ENCODE measurements at places on chromosomes 13 and 19.

DNA sequence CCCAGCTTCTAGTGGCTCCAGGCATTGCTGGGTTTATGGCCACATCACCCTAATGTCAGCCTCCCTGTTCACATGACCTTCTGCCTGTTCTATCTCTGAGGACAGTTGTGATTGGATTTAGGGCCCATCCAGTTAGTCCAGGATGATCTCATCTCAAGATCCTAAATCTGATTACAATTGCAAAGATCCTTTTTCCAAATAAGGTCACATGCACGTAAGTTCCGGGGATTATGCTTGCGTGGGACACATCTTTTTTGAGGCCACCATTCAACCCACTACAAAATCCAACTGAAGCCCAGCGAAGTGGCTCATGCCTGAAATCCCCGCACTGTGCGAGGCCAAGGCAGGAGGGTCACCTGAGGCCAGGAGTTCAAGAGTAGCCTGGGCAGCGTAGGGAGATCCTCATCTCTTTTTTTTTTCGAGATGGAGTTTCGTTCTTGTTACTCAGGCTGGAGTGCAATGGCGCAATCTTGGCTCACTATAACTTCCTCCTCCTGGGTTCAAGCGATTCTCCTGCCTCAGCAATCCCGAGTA lies 12.3 kb downstream of the PLD3 start:
- no peak for DNase-seq

DNA sequence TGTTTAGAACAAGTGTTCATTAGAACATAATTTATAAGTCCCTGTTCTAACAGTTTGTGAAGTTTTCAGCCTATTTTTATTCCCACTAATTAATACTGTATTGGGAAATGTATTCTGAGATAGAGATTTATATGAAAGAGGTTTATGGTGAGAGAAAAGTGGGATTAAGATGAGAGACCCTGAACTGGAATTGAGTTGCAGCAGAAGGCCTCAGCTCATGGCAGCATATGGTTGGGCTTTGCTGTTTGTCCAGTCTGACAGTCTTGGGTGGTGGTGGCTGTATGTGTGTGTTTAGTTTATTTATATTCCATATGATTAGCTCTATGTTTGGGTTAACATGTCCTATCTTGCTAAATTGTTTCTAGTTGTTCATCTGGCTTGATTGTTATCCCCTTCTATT lies 575.1 kb downstream of the SLITRK5 start:
- no peak for DNase-seq

DNA sequence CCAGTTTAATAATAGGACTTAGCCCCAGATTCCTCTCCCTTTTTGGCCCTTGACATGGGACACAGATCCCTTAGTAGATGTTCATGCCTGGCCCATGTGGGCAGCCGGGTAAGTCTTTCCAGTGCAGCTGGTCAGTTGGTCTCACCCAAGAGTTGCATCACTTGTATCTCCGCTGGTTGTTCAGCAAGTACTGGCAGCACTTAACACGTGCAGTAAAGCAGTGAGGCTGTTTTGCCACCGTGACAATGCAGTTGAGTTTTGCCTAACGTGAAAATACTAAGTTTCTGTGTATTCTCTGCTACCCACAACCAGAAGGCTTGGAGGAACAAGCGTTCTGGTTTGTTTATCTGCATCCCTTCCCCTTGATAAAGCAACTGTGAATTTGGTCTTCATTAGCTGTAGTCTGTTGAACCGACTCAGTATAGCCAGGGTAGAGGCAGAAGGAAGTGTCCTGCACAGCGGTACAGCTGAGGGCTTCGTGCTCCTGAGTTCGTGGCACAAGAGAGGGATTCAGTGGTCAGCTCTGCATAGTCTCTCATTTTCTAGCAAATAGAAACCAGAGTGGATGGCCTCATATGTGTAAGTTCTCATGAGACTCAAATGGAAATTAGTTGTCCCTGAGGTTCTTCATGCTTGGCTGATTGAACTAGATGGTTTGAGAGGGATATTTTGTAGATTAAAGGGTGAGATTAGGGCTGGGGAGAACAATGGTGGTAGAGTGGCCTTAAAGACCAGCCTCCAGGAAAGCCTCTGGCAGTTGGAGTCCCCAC lies 50.3 kb downstream of the ARHGEF7 start:
- no peak for DNase-seq

GRCh38 chr13:114130837-114131582 lies 1.4 kb downstream of the RASA3 start:
- peak; percentile 50 for DNase-seq

- DNase-seq = no peak
Observed at GRCh38 chr13:20945952-20946383, 43.4 kb upstream of the XPO4 start.

DNA sequence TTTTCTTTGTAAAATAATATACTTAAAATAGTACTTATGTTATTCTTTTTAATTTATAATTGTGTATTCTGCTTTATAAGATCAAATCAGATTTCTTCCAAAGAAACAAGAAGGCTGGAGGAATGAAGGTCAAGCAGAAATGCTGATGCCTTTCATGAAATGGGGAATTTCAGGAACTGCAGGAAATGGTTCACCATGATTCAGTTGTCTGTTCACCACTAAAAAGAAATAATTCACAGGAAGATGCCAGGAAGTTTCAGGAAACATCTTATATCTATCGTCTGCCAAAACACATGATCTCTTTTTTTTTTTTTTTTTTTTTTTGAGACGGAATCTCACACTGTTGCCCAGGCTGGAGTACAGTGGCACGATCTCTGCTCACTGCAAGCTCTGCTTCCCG lies 15.7 kb upstream of the SCEL start:
- no peak for DNase-seq

DNA sequence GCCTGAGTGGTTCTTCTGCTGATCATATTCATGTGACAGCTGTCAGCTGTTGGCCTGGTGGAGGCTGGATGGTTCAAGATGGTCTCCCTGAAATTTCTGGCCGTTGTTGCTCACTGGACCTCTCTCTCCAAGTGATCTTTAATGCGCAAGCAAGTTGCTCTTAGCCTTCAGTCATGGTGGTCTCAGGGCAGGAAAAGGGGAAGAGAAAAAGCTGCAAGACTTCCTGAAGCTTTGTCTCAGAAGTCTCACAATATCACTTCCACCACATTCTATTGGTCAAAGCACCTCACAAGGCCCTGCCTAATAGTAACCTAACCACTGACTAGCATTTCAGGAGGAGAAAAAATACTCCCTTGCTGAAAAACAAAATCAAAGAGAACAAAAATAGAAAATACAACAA lies 1.6 kb upstream of the ZNF567 start:
- no peak for DNase-seq

GRCh38 chr19:17079710-17080439 lies 4.3 kb downstream of the MYO9B start:
- DNase-seq = peak; percentile 70

DNA sequence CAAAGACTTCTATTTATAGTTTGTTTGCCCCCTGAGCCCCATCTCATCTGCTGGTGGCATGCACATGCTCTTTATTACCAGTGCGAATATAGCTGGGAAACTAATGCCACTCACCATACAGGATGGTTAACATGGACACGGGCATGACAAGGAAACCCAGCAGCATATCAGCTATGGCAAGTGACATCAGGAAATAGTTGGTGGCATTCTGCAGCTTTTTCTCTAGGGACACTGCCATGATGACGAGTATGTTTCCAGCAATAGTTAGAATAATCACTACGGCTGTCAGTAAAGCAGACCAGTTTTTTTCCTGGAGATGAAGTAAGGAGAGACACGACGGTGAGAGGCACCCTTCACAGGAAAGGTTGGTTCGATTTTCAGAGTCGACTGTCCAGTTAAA lies 1.5 kb downstream of the HTR2A start:
- no peak for DNase-seq

GRCh38 chr19:47681936-47682335 lies 31.3 kb upstream of the EHD2 start:
- DNase-seq = no peak

DNA sequence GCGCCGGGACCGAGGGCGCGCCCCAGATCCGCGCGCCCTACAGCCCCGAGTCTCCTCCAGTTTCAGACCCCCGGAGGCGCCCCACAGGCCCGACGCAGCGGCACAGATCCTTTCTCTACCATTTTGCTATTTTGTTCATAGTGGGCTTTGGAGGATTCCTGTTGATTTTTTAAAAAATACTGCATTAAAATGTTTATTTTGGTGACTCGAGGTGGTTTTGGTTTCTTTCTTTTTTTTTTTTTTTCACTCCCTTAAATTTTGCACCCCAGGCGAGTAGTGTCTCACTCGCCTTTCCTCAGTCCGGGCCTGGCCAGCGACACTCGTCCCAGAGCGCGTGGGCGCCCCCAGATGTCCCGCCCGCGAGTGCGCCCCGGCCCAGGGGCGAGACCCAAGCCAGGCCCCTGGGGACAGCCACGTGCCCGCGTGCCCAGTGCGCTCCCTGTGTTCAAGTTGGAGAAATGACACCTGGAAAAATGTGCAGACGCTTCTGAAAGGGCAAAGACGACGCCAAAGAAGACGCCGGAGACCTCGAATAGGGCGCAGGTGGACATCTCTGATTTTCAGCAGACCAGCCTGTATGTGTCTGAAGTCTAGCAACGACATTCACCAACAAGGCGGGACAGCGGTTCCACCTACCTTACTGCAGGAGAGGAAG lies 471 bp upstream of the INSR start:
- no peak for DNase-seq

DNA sequence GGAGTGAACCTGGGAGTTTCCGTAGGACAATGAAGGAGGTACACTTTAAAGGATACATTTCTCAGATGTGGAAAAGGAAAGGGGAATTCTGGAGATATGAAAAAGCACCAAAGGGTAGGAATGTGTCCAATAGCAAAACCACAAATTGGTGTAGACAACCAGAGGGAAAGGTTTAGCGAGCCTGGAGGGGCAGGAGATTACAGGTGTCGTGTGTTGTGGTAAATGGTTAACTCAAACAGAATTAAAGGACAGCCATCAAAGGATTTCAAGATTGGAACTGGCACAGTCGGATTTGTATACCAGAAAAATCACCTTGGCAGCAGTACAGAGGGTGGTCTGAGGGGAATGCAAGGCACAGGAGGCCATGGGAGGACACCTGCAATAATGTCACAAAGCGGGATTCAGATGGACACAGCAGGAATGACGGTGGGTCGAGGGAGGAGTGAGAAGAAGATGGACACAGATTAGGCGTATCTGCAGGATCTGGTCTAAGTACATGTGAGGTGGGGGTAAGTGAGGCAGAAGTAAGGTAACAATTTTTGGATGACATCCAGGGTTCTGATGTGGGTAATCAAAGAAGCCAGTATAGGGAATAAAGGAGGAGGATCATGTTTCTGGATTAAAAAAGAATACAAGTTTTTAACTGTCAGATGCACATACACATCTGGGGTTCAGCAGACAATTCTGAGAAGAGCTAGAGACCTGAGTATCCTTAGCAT lies 361.6 kb downstream of the KLF12 start:
- DNase-seq = no peak

DNA sequence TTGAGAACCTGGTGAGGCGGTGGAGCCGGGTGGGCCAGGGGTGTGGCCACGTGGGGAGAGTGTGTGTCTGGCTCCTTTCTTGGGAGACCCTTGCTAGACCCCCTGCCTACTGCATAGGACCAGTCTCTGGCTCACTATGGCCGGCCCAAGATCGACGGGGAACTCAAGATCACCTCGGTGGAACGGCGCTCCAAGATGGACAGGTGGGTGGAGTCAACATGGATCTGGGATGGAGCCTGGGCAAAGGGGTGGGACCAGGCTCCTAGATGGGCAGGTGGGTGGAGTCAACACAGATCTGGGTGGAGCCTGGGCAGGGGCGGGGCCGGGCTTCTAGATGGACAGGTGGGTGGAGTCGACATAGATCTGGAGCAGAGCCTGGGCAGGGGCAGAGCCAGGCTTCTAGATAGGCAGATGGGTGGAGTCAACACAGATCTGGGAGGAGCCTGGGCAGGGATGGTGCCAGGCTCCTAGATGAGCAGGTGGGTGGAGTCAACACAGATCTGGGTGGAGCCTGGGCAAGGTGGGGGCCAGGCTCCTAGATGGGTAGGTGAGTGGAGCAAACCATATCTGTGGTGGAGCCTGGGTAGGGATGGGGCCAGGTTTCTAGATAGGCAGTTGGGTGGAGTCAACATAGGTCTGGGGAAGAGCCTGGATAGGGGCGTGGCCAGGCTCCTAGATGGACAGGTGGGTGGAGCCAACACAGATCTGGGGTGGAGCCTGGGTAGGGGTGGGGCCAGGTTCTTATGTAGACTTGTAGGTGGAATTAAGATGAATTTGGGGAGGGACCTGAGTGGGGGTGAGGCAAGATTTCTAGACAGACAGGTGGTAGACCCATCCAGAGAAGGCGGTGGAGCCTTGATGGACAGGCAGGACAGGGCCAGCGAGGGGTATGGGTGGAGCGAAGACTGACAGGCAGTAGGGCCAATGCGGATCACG lies 56.5 kb downstream of the VAV1 start:
- DNase-seq = no peak

DNA sequence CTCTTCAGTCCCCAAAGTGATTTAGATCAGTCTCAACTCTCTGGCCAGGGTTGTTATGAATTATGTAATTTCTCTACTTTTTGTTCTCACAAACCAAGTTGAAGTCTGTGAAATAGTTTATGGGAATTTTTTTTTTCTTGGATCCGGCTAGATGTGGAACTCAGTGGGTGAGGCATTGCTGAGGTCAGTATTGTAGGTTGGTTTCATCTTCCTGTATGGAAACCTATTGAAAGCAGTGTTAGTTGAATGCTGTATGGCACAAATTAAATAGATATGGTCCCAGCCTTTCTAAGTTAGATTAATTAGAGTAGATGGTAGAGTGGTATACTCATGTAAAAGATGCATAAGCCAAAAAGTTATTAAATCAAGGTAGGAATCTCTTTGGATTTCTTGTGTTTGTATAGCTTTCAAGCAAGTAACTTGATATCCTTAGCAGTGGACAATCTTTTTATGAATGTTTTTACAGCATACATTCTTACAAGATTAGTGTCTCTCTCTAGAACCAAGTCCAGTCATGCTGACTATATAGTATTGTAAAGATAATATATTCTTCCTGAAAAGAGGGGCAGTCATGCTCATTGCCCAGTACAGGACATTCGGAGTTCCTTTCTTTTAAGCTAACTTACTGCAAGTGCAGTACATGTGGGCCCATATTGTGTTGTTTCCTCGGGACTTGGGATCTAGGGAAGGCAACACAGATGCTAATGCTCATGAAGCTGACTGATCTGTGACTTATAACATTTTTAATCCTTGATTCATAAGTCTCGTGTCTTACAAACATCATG lies 2541.1 kb downstream of the PCDH9 start:
- DNase-seq = no peak

DNA sequence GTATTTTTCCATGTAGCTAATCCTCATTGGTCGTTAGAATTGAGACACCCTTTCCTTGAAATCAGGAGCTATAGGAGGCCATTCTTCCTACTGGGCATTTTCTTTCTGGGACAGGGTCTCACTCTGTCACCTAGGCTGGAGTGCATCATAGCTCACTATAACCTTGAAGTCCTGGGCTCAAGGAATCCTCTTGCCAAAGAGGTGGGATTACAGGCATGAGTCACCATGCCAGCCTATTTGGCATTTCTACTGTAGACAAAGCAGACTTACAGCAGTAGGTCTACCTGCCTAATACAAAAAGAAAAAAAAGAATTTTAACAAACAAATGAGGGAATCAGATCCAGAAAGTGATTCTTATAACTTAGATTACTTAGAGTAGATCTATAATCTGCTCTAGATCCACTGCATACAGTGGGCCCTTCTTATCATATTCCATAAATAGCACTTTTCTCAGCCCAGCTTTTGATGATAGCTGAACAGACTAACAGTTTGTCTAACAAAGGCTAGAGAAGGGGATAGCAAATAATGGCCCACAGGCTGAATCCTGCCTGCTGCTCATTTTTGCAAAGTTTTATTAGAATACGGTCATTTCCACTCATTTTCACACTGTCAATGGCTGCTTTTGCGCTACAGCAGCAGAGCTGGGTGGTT lies 36.7 kb upstream of the USPL1 start:
- no peak for DNase-seq
